NCI-H1092 (cell line): ENCODE measurements at places on chromosomes 3 and 15.

DNA sequence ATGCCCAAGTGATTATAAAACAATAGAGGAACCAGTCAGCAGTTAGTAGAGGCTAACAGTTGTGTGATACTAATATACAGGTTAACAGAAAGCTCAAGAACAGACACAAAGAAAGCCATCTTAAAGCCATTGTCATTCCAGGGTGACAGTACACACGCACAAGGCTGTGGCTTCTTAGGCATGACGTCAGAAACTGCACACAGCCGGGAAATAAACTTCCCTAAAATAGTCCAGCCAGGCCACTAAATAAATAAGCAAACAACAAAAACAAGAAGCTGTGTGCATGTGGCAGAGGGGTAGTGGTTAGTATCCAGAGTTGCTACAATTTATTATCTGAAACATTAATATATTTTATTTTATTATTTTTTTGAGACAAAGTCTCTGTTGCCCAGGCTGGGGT is 49.8 kb downstream of the PPCDC start:
- no peak for DNase-seq

GRCh38 chr15:90103701-90104329 is 1.5 kb upstream of the IDH2 start:
- no peak for DNase-seq

DNA sequence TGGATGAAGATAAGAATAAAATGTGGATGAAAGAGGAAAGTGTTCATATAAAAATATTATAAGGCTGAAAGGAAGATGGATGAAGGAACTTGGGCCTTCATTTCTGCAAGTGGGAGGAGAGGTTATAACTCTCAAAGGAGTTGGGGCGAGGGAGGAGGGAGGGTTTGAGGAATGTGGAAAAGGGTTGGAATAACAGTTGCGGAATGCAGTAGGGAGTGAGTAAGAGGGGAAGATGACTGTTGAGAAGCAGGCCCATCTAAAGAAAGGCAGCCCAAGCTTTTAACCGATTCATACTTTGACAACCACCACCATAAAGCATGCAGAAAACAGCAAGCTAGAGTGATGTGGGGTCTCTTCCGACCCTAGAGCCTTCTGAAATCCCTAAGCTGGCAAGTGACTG is 8.3 kb upstream of the TM4SF4 start:
- DNase-seq = no peak

DNA sequence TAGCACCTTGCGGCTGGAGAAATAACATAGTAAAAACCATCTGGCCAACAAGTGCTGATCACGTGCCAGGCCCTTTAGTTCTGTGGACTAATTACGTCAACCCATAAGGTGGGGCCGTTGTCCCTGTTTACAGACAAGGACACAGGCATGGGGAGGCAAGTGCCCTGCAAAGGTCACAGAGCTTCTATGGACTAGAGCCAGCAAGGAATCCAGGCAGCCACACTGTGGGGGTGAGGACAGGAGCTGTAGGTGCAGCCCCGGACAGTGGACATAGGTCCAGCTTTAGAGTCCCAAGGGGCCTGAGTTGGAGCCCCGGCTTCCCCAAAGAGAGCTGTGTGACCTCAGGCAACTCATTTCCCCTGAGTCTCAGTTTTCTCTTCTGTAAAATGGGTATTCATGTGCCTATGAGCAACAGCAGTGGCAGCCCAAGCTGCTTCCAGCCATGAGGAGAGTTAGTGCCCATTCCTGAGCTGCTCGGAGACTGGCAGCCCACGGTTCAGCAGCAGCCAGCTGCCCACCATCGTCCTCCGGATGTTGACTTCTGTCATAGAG is 13.9 kb downstream of the CHST13 start:
- no peak for DNase-seq

- no peak for DNase-seq
Measured at GRCh38 chr3:51734572-51734907, 27.7 kb downstream of the GRM2 start.

DNA sequence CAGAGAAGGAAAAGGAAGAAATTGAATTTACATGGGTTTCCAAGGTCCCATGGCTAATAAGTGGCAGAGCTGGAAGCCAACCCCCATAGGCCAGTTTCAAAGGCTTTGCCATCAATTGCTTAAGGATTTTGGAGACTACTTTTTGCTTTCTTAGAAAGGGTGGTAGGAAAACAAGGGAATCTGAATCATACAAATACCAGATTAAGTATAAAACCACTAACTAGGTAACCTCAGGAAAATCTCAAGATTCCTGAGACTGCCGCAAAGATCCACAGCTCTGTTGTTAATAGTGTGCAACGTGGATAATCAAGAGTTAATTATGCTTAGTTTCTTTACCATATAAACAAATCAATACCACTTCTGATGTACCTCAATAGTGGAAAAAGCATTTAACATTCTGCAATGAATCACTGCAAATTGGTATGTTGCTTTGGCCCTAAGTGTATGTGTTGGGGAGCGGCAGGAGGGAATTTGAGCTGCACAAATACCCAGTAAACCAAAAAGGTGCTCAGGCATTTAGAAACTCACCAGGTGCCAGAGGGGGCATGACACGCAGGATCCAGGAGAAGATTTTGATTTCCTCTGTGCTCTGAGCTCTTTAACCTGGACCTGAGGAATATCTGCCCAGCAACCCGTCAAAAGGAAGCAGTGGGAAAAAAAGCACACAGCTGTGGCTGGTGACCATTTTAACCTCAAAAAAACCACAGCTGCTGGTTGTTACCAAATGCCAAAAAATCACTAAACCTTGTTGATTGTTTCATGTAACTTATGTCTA is 22.0 kb downstream of the AADAC start:
- DNase-seq = no peak

DNA sequence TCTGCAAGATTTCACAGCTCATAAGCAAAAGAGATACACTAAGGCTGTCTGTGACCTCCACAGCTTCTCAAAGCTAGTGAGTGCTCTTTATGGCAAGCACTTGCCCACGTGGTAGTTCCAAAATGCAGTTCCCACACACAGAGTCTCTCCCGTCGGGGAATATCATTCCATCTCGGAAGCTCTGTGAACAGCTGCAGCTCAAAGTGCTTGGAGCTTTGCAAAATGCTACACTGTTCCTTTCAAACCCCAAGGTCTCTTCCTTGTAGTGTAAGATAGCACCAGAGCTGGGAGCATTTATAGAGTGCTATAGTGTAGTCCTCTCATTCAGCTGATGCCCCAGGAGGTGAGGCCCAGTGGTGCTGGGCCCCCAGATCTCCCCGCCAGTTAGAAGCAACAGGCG is 36.1 kb downstream of the ST6GAL1 start:
- no peak for DNase-seq

GRCh38 chr15:98906712-98907083 is 100.9 kb downstream of the PGPEP1L start:
- DNase-seq = no peak

DNA sequence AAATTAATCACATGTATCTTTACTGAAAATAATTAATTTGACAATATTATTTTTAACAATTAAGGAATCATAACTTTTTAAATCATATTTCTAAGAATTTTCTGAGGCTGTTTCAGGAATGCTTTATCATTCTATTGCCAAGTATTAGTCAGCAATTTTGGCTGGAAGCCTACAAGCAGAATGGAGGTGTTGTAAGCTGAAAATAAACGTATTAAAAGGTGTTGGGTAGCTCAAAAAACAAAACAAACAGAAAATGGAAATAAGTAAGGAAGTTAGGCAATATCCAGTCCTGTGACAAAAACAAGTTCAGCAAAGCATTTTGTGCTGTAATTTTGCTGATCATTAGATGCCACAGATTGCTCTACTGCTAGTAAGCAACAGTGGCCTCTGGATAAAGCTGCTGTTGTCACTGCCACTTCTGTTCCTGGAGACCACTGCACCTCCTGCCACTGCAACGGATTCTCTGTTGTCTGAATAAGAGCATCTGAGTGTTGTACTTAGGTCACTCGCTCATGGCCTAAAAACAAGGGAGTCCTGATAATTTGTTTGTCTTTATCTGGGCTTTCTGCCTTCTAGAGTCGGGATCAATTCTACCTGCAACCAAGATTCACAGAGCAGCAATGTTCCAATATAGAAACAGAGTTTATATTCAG is 63.5 kb upstream of the SLITRK3 start:
- DNase-seq = no peak
